Hepatic stellate cell (primary cell): ENCODE measurements at places on chromosomes 7 and 10.

DNA sequence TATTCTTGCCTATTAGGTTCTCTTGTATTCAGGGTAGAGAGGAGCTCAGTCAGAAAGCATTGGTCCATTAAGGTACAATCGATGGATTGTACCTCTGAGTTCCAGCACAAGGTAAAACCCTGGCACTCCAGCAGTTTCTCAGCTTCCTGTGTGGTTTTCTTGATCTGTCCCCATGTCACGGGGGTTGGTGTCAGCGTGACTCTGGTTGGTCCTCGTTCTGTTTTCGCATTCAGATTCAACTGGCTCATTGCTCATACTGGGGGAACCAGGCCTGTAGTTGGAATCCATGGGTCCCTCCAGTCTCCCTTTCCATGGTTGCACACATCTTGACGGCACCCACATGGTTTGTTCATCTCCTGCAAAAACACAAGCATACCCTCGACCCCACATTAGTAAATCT lies 32.7 kb upstream of the RASGEF1A start:
- no peak for DNase-seq

GRCh38 chr7:106054156-106054910 lies 57.8 kb downstream of the SYPL1 start:
- DNase-seq = no peak

DNA sequence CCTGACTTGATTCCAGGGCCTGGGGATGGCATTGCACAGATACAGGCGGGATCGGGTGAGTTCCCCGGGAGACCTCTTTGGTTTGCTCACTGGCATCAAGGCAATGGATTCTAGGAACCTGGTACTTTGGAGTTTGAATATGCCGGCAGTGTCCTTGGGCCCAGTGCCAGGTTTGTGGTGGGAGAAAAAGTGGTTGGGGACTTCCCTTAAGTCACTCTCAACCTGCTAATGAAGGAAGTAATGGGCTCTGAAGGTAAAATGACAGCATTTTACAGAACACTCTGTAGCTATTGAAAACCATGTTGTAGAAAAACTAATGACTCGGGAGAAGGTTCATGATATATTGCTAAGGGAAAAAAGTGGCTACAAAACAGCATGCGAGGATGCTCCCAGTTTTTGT lies 129.9 kb downstream of the CFAP58 start:
- DNase-seq = no peak

DNA sequence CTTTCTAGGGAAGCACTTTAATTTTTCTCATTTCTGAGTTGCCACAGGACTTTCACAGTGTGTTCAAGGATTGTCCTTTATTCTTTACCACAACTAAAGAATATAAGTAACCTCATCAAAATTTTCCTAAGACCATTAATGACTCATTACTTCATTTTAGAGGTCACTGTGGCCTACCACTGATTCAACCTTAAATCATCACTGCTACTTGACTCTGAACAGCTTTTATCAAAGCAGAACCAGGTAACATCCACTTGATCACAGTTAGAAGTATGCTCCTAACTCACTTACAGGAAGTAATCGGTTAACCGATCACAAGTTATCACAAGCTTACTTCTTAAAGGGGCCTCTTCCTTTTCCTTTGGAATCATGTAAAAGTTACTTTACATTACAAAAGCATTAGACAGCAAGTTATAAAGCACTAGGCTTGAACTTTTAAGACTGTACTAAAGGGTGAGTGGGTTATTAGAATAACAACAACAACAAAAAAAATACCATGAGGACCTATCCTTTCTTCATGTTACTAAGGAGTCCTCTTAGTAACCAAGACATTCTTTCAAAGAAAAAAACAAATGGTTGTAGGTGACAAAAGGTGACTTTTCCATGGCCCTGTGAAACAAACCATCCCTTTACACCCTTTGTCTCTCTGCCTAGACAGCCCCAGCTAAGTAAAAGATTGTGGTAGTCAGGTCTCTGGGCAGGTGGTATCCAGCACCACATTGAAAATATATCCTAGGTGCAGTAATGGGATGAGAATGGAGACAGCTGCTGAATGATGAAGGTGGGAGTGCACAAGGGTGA lies 40.0 kb upstream of the PDK4 start:
- DNase-seq = no peak

GRCh38 chr7:24829787-24830186 lies 72.5 kb upstream of the GSDME start:
- no peak for DNase-seq

- no peak for DNase-seq
Measured at GRCh38 chr7:2971914-2972834, 71.5 kb downstream of the CARD11 start.

DNA sequence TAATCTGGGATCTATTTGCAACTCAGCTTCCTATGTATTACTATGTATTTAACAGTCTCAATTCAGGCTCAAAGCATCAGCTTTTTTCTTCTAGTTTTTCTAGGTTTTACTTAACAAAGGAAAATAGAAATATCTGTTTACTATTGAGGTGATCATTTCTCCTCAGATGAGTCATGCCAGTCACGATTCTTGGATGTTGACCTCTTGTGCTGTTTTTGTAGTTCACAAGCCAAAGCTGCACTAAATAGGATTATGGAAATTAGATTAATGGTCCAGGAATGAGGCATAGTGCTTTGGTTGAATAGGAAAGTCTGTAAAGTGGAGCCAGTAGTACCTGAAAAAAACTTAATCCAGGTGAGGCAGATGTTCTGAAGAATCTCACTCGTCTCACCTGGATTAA lies 198.3 kb upstream of the KAT6B start:
- DNase-seq = no peak

GRCh38 chr10:88244781-88245625 lies 338.1 kb downstream of the RNLS start:
- no peak for DNase-seq

DNA sequence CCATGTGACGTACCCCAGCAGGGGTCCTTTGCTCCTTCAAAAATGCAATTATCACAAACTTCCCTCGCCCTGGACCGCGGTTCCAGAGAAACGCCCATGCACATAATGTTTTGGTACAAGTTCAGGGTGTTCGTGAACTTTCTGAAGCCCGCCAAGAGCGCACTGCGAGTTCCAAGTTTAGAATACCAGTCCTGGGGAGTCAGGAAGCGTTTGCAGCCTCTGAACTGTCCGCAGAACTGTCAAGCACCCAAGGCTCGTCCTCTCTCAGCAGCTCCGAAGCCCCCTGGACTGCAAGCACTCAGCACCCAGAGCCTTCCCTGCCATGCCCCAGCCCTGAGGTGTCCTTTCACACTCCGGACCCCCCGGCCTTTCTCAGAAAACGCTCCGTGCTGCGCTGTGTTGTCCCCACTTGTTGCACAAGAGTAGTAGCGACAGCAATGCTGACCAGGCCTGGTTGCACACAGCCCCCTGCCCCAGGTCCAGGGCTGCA lies 30.3 kb downstream of the CALML3 start:
- no peak for DNase-seq

GRCh38 chr10:56357018-56357417 lies 4.0 kb downstream of the ZWINT start:
- DNase-seq = no peak

GRCh38 chr7:17211307-17211836 lies 87.1 kb upstream of the AHR start:
- DNase-seq = no peak

DNA sequence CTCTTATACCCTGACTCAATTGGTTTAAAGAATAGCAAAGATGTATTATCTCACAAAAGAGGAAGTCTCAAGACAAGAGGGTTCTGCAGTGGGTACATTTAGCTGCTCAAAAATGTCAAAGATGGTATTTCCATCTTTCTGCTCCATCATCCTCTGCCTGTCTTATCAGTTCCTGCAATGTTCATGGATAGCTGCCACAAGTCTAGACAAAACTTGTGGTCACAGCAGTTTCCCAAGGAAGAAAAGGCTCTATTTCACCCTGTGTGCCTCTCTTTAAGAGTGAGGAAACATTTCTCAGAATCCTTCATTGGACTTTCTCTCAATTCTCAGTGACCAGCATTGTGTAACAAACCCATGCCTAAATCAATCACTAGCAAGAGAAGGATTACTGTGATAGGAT lies 634.2 kb upstream of the AUTS2 start:
- DNase-seq = no peak

- DNase-seq = peak; percentile 64
Measured at GRCh38 chr10:110916554-110917346, 2.2 kb downstream of the BBIP1 start.

GRCh38 chr10:47025540-47026300 lies 114.5 kb downstream of the PTPN20 start:
- DNase-seq = peak; percentile 76

GRCh38 chr7:22712999-22713398 lies 14.0 kb upstream of the IL6 start:
- DNase-seq = no peak

DNA sequence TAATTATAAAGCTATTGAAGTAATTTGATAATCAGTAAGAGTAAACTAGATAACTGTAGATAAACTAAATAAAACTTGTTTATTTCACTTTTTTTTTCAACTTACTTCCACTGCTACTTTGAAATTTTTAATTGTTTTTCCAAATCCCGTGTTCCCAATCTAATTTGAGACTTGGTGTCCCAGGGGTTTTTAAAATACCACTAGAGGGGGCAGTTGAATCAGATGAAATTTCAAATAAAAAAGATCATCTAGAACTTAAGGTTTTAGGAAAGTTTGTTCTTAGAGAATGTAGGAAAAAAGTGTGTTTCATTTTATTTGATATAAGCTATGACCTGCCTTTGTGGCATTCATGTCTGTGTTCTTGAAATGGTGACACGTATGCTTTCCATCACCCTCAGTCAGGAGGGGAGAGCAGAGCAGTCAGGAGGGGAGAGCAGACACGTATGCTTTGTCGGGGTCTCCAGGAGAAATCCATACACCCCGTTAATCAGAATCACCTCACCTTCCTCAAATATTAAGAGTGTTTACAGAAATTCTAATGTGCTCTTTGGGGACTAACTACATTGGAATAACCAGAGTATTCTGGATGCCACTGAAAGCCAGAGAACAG lies 49.9 kb downstream of the C10orf67 start:
- no peak for DNase-seq

- DNase-seq = no peak
Measured at GRCh38 chr10:47256751-47257336, 43.2 kb upstream of the GDF10 start.

DNA sequence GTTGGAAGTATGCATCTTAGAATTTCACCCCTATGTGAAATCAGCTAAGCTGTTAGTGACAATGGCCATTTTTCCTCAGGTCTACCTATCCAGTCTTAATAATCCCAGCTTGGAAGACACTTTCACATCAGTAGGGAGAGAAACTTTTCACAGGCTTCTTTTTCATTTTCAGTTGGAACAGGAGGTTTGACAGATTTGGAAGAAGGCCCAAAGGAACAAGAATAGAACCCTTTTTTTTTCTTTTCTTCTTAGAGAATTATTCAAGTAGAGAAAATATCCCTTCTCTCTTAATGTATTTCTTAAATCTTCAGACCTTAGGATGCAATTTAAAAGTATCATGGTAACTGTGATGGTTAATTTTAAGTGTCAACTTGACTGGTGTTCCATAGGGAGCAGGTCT lies 410.5 kb upstream of the C7orf33 start:
- DNase-seq = no peak

- DNase-seq = no peak
Measured at GRCh38 chr7:24283897-24284698, at the start of gene NPY. Gene NPY, plus strand, starts transcription at chr7:24284190. Its CDS starts 1,051 bp downstream, at chr7:24285241.

DNA sequence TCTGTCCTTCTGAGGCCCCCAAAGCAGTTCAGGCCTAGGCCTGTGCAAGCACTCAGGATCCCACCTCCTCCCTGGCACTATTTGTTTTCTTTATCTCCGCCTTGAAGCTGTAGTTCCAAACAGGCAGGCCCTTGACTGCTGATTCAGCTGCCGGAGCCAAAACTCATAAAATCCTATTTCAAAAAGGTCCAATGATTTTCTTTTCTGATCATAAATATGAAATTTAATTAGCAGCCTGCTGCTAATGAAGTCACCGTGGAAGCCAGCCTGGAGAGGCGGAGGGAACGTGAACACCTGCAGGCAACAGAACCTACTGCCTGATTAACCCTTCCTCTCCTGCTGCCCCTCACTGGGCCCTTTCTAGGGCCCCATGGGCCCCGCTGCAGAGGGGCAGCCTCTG lies 60.1 kb downstream of the CARD11 start:
- no peak for DNase-seq

DNA sequence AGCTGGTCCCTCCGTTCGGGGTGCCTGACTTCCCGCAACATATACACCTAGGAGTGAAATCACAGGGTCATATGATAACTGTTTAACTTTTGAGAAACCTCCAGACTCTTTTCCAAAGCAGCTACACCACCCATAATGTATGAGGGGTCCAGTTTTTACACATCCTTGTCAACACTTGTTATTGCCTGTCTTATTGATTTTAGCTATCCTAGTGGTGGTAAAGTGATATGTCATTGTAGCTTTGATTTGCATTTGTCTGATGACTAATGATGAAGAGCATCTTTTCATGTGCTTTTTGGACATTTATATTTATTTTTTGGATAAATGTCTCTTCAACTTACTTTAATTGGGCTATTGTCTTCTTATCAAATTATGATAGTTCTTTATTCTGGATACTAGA lies 29.0 kb downstream of the SND1 start:
- DNase-seq = no peak

DNA sequence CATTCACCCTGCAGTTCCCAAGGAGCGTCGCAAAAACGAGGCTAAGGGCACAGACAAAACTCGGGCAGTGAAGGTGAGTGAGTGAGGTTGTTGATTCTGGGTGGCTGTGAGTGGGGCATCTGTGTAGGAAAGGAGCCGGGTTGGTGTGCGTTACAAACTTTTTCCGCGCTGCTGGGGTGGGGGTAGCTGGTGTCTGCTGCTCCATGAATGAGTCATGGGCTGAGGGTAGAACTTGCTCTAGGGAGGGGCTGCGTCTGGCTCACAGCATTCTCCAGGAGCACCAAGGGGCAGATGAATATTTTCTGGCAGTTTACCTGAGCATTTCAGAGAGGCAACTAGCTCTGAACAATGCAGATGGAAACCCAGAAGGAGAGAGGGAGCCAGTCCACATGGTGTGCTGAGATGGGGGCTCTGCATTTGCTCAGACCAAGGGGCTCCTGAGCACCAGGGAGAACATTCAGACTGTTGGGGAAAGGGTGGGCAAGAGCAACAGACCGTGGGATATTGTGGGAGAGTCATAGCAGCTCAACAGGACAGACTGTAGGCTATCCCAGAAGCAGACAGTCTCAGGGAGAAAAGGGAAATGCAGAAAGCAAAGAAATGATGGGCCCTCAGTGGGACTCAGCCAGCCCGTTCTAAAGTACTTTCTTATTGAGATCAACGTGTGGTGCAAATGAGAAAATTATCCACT lies 18.8 kb downstream of the NOBOX start:
- DNase-seq = no peak

GRCh38 chr10:95861386-95861785 lies 46.4 kb upstream of the CC2D2B start:
- no peak for DNase-seq

- DNase-seq = no peak
Measured at GRCh38 chr7:2968176-2968575, 75.5 kb downstream of the CARD11 start.

DNA sequence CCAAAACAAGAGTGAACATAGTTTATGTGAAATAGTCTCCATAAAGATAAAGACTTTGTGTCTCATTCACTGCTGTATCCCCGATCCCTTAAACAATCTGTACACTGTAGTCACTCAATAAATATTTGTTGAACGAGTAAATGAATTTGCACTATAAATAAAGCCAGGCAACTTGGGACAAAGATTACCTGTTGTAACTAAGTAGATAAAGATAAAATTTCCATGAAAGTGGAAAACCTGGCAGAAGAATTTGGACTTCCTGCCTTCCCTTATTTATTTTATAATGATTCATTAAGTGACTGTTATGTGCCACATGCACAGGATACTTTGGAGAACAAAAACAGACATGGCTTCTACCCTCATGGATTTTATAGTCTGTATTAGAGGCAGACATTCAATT lies 277.7 kb upstream of the KAT6B start:
- no peak for DNase-seq

GRCh38 chr10:110790913-110791506 lies 80.7 kb upstream of the PDCD4 start:
- no peak for DNase-seq
